Retina (tissue), 1 donor: ENCODE measurements at places on chromosomes 3 and 15.

- no peak for DNase-seq
Observed at GRCh38 chr3:114480442-114480841, 186.6 kb downstream of the TIGIT start.

GRCh38 chr3:159502986-159503385, 485.6 kb upstream of the IL12A start:
- DNase-seq, result no peak

DNA sequence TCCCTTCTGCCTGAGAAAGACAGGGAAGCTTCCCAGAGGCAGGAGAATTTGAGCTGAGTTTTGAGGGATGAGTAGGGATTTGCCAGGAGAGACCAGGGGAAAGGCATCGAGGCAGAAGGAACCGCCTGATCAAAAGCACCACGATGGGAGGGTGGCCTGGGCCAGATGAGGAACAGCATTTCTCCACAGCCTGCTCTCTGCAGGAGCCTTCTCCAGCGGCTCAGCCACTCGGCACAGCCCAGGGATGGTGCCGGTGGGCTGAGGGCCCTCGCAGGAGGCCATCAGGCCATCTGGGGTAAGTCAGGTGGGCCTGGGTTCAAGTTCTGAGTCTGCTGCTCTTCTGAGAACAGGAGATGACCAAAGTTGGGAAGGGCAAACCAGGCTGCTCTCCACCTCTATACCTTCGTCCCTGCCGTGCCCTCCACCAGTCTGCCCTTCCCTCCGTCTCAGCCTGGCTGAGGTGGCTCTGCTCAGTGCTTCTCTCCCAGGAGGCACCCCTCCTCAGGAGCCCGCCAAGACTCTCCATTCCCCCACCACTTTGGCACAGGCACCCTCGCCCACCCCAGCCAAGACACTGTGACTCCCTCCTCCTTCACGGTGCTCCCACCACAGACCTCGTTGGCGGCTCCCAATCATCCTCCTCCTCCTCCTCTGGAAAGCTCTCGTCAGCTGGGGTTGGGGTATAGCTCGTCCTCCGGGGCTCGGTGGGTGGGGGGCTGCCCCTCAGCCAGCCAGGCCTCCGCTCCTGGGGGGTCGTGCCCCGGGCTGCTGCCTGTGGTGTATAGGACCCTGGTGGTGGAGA, 34.9 kb downstream of the GRIP2 start:
- DNase-seq, result no peak

GRCh38 chr15:44427756-44428724, 611 bp downstream of the CTDSPL2 start:
- DNase-seq, result no peak

DNA sequence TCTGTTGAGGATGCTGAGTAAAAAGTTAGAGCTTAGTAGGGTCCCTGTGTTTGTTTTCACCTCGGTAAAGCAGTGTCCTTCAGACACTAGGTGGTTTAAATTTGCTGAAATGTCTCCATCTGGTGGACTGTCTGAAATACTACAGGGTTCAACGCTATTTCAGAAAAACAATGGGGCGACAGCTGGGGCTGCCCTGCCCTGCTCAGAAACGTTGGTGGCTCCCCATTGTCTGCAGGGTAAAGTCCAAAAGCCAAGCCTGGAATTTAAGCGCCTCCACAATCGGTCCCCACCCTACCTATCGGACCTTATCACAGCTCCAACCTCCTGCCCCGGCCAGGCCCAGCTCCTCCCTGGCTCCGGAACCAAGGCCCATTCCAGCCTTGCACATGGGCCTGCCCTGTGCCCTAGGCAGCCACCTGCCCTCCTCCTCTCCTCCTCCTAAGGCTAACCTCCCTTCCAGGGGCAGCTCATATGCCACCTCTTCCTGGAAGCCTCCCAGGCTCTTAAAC, 4.3 kb upstream of the TSEN2 start:
- peak; percentile 80 for DNase-seq

- no peak for DNase-seq
Observed at GRCh38 chr3:180789774-180790173, 110.5 kb upstream of the CCDC39 start.

DNA sequence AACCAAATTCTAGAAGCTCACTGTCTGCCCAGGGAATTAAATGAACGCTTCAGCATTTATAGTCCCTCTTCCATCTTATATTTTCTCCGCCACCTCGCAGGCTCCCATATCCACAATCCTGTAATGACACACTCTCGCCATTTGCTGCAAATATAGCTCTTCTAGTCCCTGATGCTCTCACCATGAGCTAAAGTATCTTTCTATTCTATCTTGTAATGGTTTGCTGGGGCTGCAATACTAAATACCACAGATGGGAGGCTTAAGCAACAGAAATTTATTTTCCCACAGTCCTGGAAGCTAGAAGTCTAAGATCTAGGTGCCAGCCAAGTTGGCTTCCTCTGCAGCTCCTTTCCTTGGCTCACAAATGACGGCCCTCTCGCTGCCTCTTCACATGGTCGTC, 106.9 kb upstream of the NPHP3 start:
- DNase-seq, result no peak
